ENCODE measurements at places on chromosomes 12 and 14.

DNA sequence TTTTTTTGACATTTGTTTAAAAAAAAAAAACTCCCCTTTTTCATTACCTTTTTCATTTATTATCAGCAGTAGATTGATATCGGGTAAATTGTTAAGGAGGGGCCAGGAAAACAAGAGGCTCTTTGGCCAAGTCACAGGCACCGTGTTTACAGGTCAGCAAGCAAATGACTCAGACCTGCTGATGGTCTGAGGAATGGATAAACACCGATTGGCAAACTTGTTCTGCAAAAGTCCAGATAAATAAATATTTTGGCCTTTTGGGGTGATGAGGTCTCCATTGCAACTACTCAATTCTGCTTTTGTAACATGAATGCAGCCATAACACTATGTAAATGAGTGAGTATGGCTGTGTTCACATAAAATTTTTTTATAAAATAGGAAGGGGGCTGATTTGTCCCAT lies 94.0 kb downstream of the RPS29 start:
- DNase-seq = no peak

GRCh38 chr14:21933681-21934080 lies 260.1 kb upstream of the OR4E1 start:
- no peak for DNase-seq

GRCh38 chr14:78316052-78316451 lies 145.9 kb downstream of the NRXN3 start:
- DNase-seq = peak; percentile 64

GRCh38 chr12:12990700-12991468 lies 9.2 kb downstream of the HEBP1 start:
- no peak for DNase-seq

DNA sequence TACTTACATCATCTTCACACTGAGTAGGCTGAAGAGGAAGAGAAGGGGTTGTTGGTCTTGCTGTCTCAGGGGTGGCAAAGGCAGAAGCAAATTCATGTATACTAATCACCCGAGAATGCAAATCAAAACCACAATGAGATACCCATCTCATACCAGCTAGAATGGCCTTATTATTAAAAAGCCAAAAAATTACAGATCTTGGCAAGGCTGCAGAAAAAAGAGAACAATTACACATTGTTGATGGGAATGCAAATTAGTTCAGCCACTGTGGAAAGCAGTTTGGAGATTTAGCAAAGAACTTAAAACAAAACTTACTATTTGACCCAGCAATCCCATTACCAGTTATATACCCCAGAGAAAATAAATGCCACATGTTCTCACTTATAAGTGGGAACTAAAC lies 154.9 kb downstream of the SEC23A start:
- no peak for DNase-seq

DNA sequence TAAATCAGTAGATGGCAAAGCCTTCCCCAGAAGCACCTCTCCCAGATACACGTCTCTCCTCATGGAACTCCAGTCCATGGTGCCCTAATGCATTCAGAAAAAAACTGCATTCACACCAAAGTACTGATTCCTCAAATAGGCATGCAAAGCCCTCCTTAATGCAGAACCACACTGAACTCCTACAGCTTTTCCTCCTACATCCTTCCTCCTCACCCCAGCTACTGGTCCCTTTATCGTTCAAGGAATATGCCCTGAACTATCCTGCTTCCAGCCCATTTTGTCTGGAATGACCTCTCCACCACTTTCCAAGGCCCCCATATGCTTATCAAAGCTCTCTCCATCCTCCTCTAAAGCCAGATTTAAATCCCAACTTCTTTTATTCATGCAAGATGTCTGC lies 21.3 kb downstream of the SMUG1 start:
- no peak for DNase-seq

GRCh38 chr14:97298736-97299135 lies 501.6 kb downstream of the VRK1 start:
- DNase-seq = no peak

GRCh38 chr14:36998686-36999085 lies 173.7 kb downstream of the SLC25A21 start:
- no peak for DNase-seq

- DNase-seq = no peak
Measured at GRCh38 chr12:95261109-95261508, 43.5 kb downstream of the VEZT start.

GRCh38 chr12:60494244-60494643 lies 898.4 kb downstream of the SLC16A7 start:
- DNase-seq = no peak

GRCh38 chr14:93084866-93085857 lies 30.6 kb downstream of the ITPK1 start:
- DNase-seq = no peak

GRCh38 chr14:104520620-104521410 lies 58.7 kb upstream of the C14orf180 start:
- peak; percentile 14 for DNase-seq

DNA sequence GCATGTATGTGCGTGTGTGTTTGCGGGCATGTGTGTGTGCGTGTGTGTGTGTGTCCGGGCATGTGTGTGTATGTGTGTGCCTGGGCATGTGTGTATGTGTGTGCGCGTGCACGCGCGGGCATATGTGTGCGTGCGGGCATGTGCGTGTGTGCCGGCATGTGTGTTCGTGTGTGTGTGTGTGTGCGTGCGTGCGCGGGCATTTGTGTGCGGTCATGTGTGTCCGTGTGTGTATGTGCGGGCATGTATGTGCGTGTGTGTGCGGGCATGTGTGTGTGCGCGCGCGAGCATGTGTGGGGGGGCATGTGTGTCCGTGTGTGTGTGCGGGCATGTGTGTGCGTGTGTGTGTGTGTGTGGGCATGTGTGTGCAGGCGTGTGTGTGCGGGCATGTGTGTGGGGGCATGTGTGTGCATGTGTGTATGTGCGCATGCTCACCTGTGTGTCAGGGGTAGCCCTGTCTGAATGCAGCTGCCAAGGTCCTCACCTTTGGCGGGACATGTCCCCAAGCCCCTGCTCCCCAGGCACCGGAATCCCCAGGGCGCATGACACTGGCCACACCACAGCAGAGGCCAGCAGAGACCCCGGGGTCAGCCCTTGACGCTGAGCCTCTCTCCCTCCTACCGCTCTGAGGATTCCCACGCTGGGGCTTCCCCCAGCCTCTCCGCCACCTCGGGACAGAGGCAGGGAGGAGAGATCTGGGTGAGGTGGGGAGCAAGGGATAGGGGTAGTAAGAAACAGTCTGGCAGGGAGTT lies 109.5 kb upstream of the NCOR2 start:
- no peak for DNase-seq

DNA sequence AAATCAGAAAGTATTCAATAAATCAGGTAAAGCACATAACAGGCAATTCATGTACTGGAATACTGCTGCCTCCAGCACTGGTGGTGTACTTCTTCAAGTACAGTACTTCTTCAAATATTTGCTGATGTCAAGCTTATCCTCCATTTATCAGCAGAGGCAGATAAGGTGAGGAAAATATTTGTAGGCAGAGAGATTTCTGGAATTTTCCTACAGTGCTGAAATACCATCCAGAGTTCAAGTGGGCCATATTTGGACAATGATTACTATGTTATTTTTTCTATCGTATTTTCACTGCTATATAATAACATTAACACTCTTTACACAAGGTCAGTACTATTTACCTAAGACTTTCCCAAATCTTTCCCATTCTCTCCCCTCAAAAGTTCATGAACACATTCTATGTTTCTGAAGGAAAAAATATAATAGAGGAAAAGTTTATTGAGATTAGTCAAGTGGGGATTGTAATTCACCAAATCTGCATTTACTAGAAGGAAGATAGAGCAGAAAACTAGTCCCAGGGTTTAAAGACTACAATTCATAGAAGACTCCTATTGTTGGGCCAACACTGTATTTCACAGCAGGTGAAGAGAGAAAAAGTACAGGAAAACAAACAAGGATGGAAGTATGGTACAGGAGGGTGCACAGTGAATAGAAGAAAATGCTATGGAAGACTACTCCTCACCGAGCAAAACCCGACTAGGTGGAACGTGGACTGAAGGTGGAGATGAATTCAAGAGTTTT lies 141.1 kb downstream of the PAWR start:
- DNase-seq = no peak

DNA sequence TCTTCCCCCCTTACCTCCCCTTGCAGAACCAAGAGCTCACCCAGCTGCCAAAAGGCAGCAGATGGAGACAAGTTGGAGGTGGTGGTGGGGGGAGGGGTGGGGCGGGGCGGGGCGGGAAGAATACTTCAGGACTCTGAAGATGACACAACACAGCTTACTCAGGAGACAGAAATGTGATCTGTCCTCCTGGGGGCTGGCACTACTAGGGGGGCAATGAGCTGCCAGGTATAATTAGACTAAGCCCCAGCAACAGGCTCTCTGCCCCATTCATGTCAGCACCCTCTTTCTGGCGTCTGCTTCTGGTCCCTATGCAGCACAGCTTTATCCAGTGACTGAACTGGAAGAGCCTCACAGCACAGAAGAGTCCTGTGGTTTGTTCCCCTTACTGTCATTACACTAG lies 407.0 kb downstream of the MED13L start:
- DNase-seq = peak; percentile 64

- peak; percentile 52 for DNase-seq
Measured at GRCh38 chr12:110067531-110067930, 19.2 kb upstream of the C12orf76 start.

DNA sequence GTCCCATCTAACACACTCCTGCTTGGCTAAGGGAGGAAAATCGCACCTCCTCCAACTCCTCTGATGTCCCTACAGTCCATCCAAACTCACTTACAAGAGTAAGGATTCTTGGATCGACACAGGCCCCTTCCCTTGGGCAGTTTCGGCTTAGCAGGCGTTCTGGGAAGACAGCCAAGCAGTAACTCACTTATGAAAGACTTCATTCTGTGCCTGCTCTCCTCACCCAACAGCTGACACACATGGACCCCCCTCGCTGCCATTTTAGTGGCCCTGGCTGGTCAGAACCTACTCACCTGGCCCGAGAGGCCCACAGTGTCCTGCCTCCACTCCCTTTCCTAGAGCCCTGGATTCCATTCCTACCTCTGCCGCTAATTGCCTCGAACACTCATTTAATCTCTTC lies 52.3 kb upstream of the BCL2L14 start:
- DNase-seq = peak; percentile 44

DNA sequence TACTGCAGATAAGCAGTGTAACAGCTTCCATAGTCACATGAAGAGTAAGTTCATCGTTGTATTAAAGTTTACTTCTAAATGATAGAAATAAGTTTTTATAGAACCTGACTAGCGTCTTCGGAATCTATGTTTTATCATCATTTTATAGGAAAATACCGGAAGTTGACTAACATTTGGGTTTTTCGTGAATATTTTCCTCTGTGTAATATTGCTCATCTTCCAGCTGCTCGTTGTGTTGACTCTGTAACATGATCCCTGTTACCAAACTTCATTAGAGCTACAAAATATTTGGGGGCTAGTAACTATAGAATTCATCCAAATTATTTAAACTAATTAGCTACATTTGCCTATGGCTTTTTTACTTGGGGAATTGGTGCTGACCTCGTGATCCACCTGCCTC lies 37.2 kb downstream of the DDX51 start:
- peak; percentile 7 for DNase-seq

DNA sequence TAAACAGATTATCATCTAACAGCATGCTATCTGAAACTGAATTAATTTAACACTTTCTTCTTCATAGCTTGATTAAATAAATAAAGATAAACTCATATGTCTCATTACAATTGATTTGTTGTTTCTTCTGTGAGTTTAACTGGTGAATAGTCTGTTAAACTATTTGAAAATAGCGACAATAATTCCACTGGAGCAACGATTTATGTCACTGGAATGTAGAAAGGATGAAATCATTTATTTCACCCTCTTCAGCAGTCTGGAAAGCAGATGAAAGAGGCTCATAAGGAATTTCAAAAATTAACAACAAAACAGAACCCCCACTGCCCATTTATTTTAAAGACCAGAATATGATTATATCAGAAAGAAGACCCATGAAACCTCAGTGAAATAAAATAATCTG lies 1165.1 kb upstream of the USP15 start:
- DNase-seq = no peak

GRCh38 chr14:94542111-94542810 lies 19.0 kb upstream of the SERPINA4 start:
- no peak for DNase-seq

DNA sequence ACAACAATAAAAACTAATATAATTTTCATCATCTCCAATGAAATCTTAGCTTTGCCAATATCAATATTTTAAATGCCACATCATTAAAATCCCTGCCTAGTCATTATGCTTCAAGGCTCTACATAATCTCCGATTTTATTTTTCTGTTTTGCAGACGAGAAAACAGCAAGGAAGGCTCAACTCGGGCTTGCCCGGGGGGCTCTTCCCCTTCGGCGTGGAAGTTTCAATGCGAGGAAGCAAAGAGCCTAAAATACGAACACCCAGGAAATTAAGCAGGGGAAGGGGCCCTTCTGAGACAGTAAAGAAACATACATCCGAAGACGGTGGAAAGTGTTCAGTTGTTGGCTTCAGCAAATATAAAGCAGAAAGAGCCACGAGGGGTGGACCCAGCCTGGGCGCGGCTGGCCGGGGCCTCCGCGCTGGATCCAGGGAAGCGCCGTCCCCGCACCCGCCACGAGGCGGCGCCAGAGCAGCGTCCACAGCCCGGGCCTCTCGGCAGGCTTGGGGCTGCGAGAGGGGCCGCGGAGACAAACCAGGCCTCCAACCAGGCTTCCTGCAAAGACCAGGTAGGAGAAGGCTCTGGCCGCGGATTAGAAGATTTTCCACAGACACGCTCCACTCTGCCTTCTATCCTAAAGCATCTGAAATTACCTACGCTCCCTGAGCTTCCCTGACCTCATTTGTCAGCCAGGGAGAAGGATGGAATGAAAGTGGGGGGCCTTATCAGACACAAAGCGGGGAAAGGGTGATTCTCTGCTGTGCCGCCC lies 77.2 kb downstream of the SERPINA3 start:
- DNase-seq = peak; percentile 95

GRCh38 chr14:43308421-43309110 lies 1198.5 kb downstream of the FSCB start:
- no peak for DNase-seq

DNA sequence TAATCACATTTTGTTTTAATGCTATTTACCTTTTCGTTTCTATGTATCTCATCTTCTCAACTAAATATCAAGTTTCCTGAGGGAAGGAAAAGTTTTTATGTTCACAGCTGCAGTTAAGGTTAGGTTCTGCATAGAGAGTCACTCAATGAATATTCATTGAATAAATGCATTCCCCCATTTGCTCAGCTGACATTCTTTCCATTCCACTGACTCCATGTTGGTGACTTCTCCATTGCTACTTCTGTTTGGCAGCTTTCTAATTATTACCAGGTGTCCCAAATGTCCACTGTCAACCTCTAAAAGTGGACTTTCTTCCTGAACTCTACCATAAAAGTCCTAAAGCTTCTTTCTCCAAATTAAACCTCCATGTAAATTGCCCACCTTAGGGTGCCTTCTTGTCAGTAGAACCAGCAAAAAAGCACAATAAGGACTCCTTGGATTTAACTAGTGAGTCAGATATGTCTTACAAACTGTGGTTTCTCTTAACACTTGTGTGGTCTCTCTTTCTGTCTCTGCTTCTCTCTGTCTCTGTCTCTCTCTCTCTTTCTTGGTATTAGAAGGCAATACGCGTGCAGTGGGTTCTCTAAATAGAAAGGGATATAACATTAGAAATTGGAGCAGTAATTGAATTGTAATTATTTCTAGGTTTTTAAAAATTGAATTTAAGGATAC lies 85.9 kb downstream of the TMEM117 start:
- no peak for DNase-seq

GRCh38 chr14:76975051-76975450 lies 53.5 kb downstream of the IRF2BPL start:
- DNase-seq = no peak

- no peak for DNase-seq
Measured at GRCh38 chr14:54564071-54564867, 2.7 kb upstream of the SAMD4A start.

GRCh38 chr12:46266869-46267574 lies 1.8 kb downstream of the SLC38A1 start:
- peak; percentile 89 for DNase-seq

Data from endodermal cell (in vitro differentiated cells).